ENCODE measurements at places on chromosomes 2 and 18.

GRCh38 chr2:207819021-207819797 is 49.5 kb upstream of the FZD5 start:
- DNase-seq = no peak

DNA sequence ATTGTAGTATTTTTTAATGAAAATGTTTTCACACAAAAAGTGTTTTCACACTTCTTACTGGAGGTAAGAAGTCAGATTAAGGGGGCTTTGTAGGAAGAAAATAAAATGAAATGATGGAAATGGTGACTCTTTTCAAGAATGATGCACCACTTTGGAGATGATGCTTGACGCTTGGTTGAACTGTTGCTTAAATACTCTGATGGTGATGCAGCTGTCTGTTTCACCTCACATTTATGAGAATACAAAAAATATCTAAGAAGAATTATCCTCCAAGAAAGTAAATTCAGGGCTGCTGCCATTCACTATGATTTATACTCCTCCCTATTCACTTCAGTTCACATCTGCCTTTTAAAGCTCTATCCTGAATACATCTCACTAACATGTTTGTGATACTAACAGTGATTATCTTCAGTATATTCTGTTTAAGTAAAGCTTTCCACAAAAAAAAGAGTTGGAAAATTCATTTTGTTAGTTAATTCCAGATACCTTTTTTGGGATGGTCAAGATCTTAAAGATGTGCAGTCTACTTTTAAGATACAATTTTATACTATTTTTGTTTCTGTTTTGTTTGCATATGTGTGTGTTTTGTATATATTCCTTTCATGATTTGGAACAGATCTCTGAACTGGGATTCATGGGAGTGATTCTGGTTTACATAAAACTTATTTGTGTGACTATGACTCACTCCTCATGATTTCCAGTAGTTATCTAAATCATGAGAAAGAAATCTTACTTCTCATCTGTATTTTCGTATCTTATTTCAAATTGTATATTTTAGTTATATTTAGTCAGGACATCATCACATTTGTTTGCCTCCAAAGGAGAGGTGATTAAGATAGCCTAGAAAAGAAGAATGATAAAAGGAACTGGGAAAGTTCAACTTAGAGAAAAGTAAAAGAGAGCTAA is 53.1 kb downstream of the SLC39A10 start:
- no peak for DNase-seq

DNA sequence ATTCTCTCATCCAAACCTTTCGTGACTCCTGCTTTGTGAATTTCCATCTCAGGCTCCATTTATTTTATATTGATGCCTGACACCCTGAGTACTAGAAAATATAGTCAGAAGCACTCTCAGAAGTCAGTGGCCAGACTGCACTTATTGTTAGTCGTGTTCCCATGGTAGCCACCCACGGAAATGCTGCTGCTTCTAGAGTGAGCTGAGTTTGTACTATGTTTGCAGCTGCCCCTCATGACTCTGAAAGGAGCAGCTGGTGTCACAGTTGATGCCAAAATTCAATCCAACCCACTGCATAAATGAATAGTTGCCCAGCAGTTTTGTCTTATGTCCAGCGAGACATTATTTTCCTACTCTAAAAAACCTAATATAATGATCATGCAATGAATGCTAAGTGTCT is 265.2 kb upstream of the SPHKAP start:
- DNase-seq = no peak

GRCh38 chr2:207133820-207134519 is 31.8 kb downstream of the KLF7 start:
- DNase-seq = no peak

DNA sequence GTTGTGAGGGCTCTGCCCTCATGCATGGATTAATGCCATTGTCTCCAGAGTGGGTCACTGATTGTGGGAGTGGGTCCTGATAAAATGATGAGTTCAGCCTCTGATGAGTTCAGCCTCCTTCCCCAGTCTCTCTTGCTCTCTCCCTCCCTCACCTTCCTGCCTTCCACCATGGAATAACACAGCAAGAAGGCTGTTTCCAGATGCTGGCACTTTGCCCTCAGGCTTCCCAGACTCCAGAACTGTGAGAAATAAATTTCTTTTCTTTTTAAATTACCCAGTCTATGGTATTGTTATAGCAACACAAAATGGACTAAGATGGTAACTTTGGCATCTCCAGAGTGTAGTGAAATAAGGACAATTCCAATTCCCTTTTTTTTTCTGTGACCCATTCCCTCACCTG is 47.1 kb upstream of the MAP4K3 start:
- no peak for DNase-seq

Data from stimulated activated CD4-positive, alpha-beta T cell treated with anti-CD3 and anti-CD28 coated beads, Interleukin-15, amount 100 ng/mL, for 48 hours (primary cell).